ENCODE measurements at places on chromosomes 2 and 18.

DNA sequence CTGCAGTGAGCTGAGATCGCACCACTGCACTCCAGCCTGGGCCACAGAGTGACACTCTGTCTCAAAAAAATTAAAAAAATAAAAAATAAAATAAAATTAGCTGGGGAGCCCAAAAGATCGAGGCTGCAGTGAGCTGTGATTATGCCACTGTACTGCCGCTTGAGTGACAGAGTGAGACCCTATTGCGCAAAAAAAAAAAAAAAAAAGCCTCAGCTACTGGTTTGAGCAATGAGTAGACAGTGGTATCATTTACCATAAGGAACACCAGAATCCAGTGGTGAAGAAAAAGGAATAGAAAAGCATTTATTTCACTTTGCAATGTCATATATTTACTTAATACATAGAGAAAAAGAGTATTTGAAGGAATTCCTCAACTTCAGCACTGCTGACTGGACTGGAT, 3.0 kb downstream of the SAP130 start:
- no peak for DNase-seq

DNA sequence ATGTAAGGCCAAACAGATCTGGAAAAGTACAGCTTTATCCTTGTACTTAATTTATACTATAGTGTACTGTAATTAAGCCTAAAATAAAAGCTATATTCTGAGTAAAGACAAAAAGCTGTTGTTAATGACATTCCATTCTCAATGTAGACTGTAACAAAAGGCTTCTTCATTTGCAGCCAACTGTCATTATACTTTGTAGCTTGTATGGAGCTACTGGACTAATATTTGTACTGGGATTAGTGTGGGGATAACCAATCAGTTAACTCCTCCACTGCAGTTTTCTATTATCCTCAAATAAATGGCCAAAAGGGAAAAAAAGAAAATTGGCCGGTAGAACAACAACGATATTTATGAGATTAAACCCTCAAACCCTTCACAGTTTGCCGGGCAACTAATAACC, 66.5 kb downstream of the STK39 start:
- no peak for DNase-seq

- DNase-seq: no peak
Measured at GRCh38 chr2:147382322-147382948, 462.4 kb upstream of the ACVR2A start.

DNA sequence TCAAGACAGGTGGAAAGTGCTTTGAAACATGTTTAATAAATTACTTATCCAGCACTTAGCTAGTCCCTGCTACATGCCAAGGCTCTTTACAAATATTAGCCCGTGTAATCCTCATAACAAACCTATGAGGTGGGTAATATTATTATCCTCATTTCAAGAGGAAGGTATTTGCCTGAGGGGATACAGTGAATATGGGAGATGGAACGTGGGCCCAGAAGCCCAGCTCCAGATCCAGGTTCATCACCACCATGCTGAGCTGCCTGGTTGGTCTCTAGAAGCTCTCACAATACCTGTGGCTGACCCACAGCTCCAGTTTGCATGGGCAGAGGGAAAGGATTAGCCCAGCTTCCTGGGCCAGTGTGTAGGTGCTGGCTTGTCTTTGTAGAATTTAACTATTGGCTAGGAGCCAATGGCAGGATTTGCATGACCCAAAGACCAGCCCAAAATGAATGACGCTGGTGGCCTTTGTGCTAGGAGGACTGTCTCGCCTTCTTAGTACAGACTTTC, 61.6 kb upstream of the ATP8B1 start:
- DNase-seq: no peak

GRCh38 chr2:241020201-241020600, 21.8 kb downstream of the SNED1 start:
- no peak for DNase-seq

- DNase-seq: no peak
Measured at GRCh38 chr2:40147360-40147759, 304.5 kb downstream of the SLC8A1 start.

- DNase-seq: no peak
Measured at GRCh38 chr18:3219241-3219630, 532 bp downstream of the MYOM1 start.

DNA sequence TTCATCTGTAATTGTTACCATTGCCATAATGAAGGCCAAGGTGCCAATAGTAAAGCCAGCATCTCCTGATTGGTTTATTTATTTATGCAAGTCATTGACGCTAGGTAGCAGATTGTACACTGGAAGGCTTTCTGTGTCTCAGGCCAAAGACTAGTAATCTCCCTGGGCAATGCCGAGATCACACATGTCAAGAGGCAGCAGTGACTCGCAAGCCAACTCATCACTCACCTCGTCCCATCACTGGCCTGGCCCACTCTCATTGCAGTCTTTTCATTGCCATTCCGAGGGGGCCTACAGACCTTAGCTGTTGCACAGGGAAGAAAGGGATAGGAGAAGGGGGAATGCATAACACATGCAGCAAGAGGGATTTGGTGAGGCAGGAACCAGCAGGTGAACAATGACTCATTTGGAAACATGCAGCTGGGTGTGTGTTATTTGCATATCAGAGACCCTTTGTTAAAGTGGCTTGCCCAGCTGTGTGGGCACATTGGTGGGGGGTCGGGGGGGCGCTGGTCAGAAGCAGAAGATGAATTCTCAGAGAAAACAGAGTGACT, 448.7 kb upstream of the HNRNPA3 start:
- DNase-seq: no peak

GRCh38 chr18:69978732-69979715, 31.4 kb upstream of the CD226 start:
- DNase-seq: no peak

- no peak for DNase-seq
Measured at GRCh38 chr2:60554074-60554645, 706 bp upstream of the BCL11A start.

DNA sequence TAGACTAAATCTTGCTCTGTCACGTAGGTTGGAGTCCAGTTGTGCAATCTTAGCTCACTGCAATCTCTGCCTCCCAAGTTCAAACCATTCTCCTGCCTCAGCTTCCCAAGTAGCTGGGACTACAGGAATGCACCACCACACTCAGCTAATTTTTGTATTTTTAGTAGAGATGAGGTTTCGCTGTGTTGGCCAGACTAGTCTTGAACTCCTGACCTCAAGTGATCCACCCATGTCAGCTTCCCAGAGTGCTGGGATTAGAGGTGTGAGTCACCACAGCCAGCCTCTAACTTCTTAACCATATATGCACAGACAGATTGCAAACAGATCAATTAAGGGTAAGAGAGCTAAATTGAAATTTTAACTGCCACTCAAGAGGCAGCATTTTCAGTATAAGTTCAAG, 22.1 kb upstream of the CNGA3 start:
- no peak for DNase-seq

GRCh38 chr2:30336978-30337841, 105.9 kb downstream of the LBH start:
- no peak for DNase-seq

DNA sequence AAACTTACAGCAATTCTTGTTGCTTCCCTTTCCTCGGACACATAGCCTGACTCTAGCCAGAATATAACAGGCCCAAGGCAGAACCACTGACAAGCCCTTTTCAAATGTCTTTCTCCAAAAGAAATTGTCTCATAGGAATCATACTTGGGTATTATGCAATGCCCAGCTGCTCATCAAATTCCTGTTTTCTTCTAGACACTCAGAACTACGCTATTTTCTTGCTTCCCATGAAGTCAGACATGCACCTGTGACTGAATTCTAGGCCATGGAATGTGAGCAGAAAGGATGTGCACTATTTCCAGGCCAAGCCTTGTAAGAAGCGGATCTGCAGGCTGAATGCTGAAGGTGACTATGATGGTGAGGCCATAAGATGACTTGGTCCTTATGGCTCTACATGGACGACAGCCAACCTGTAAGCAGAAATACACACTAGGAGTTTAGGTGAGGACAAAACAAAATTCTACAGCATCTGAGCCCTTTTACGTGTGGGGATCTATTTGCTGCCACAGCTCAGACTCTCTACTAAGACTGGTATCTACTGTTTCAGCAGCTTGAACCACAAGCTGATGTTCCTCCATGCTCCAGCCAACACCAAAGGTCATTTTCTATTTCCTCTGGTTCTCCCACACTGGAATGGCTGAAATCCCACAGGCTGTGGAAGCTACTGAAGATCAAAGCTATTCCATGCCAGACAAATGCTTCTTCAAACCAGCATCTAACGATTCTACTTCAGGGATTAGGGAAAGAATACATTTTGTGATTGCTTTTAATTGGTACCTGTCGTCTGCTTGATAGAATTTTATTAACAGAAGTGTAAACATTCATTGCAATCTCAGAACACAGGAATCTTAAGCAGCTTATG, 378.7 kb downstream of the RBM43 start:
- DNase-seq: no peak

DNA sequence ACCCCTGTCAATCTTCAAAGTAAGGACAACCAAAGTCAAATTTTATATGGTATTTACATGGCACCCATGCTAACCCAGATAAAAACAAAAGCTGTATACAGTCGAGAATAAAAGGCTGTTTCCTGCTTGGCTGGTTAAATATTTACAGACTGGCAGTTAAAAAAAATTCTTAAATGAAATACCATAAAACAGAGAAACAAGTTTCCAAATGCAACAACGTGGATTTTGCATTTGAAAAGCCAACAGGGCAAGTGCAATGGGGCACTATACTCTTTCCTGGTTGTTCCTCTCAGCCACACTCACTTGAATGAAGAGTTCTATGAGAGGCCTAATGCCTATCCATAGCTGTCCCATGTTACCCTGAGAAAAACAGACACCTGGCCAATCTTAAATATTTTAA, 6.1 kb upstream of the NR4A2 start:
- DNase-seq: no peak

DNA sequence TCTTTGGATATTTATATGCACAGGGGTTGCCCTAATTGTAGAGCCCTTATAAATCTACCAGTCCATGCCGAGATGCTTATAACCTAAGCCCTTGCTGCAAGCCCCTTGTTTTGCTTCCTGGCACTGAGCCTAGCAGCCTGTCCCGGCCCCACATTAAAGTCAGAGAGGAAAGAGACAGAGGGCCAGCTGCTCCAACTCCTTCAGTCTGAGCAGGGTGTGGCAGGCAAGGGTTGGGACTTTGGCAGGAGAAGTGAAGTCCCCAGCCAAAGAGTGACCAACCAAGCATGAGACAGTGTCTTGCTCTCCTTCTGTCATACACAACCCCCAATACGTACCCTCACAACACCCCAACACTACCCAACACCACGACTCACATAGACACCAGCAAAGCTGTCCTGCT, 54.7 kb upstream of the FZD7 start:
- DNase-seq: no peak

- DNase-seq: no peak
Measured at GRCh38 chr2:42030200-42030759, 17.5 kb upstream of the PKDCC start.

DNA sequence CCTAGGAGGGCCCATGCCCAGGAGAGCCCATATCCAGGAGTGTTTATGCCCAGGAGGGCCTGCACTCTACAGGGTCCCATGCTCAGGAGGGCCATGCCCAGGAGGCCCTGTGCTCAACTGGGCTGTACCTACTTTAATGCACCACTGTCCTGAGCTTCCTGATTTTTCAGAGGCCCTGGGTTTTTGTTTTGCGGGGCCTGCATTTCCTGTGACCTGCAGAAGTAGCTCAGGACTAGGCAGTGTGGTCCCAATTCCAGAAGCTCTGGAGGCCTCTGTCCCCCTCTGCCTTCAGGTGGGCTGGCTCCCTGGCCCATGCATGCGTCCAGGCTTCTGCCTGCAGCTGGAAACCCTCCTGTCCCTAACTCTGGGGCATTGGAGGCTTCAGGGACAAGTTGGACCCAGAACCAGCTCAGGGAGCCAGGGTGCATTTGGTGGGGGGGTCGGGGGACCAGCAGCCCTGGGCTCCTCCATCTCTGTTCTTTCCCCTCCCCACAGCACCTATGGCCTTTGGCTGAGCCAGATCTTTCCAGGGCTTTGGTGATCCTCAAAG, 10.8 kb downstream of the GPR35 start:
- no peak for DNase-seq

GRCh38 chr2:172449911-172450550, 22.6 kb downstream of the ITGA6 start:
- no peak for DNase-seq

DNA sequence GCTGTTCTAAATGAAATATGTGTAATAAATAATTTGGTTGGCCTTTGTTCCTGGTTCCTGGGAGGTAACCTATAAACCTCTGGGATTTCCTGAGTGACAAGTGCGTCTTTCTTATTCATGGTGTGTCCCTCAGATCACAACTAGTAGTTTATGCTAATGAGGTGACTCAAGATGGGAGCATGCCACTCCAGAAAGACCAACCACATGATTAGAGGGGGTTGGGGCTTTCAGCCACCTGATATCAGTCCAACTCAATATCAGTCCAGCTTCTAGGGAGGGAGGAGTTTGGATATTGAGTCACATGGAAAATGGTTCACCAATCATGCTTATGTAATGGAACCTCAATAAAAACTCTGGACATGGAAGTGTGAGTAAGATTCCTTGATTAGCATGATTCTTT, 96.6 kb downstream of the QPCT start:
- no peak for DNase-seq

DNA sequence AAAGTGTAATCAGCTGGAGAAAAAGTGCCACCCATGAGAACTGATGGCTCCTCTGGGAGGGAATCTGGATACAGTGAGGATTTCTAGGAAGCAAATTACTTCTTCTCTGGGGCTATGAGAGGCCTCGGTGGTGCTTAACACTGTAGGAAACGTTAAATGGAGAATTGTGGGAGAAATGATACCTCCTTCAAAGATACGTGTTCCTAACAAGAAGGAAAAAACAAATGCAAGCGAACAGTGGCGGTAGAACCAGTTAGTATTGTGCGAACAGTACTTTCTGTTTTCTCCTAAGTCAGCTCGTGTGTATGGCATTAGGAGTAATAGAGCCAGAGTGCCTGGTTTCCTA, 587 bp upstream of the MTIF2 start:
- no peak for DNase-seq

DNA sequence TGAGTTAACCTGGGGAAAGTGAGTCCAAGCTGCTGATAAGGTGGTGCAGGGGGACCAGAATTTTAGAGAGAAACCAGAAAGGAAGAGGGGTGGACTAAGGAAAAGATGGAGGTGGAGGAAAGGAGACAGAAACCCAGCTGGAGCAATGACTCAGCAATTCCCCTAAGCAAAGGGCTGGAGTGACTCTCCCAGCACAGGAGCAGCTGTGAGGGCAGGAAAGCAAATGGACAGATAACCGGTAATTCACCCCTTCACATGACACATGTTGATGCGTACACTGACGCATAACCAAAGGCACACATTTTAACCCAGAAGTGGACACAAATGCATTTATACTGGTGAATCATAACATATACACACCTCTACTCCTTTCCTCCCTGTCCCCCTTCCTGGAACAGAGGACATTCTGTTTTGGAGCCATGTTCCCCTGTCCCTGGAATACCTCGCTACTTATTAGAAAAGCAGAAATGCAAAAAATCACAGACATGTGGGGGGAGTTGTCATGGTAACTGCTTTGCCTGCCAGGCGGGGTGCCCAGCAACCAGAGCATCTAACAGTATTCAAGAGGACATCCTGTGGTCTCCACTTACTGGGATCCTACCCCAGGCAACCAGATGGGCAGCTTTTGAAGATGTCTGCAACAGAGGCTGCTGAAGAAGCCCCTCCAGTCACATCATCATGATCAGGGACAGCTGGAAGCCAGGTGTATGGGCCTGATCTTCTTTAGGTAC, 4.7 kb downstream of the CDK5R2 start:
- no peak for DNase-seq

Data from esophagus squamous epithelium (tissue), 5 donors.